Karpas-422 (cell line): ENCODE measurements at places on chromosomes 2 and 18. TPM values are rescaled to one million over a fixed set of nuclear protein-coding genes. Genes with fewer than 3 reads are reported as not detected.

GRCh38 chr2:222778400-222778799 is 82.4 kb upstream of the ACSL3 start:
- DNase-seq, result no peak

GRCh38 chr2:7792031-7792651 is 874.9 kb downstream of the RNF144A start:
- peak; percentile 62 for DNase-seq

DNA sequence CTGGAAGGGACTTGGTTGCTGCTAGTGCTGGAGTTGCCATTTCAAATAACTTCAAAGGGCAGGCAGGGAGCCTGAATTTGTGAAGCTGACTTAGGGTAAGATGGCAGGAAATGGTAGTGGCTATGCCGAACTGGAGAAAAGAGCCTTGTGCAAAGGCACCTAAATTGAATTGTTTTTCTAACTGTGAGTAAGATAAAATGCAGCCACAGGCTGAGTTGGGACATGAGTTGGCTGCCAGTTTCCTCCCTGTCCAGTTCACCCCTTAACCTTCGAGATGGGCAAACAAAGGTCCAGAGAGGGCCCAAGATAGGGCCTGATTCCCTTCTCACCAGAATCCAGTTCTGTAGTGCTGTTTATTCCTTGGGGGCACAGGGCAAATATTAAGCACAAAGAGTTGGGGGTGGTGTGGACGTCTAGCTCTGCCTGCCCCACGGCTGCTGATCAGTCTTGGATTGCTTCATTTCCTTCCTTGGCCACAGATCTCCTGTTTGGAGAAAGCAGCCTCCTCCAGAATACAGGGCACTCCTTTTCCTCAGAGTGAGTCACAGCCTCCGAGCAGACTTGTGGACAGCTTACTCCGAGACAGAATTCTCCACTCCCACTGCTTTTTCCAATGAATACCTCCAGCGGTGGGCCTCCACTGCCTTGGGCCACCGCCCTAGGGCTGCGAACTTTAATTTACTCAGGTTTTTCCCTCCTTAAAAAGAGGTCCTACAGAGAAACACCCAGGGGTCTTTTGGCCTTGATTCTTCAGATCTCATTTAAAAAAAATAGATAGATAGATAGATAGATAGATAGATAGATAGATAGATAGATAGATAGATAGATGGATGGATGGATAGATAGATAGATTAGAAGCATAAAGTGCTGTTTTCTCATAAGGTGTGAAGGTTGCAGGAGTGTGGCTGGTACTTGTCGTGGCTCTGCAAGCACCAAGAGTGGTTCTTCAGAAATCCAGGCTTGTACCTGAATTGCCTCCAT is 18.4 kb upstream of the SLC20A1 start:
- no peak for DNase-seq

DNA sequence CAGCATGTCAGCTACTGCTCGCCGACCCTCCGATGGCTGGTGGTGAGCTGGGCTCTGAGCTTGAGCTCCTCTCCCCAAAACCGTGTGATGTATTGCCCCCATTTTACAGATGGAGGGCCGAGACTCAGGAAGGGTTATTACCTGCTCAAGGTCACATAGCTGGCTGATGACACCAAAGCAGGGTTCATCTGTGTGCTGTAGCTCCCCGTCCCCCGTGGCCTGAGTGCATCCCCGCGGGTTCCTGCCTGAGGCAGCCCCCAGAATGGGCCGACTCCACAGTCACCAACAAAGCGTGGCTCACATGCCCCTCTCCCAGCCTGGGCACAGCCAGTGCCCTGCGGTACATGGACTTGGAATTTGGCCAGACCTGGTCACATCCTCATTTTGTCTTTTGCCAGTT is 198.6 kb downstream of the TFCP2L1 start:
- DNase-seq, result no peak

DNA sequence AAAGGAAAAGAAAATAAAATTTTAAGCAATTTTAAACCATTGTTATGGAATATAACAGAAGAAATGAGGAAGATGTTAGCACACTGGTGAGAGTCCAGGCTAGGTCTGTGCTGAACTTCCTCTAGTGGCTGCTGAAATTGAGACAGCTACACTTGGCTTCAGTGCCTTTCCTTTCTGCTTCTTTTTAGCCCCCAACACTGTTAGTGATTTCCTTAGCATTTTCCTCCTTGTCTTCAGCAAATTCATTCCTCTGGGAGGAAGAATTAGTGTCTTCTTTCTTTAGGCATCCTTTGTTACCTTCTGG is 47.6 kb downstream of the ITGAV start:
- no peak for DNase-seq

DNA sequence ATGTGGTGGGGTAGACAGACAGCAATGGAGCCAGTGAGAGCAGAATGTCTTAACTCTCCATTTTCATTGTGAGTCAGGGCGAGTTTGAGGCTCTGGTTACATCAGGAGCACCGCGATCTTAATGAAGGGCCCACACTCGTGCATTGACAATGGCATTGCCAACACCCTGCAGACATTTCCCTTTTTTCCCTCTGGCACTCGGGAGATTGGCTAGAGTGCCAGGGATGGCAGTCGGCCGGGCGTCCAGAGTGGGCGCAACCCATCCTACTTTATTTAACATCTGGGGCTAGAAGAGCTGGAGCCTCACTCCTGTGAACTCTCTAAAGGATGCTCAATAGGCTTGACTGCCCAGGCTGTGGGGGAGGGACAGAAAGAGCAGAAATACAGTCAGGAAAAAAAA is 9.7 kb downstream of the PROKR1 start:
- DNase-seq, result no peak

DNA sequence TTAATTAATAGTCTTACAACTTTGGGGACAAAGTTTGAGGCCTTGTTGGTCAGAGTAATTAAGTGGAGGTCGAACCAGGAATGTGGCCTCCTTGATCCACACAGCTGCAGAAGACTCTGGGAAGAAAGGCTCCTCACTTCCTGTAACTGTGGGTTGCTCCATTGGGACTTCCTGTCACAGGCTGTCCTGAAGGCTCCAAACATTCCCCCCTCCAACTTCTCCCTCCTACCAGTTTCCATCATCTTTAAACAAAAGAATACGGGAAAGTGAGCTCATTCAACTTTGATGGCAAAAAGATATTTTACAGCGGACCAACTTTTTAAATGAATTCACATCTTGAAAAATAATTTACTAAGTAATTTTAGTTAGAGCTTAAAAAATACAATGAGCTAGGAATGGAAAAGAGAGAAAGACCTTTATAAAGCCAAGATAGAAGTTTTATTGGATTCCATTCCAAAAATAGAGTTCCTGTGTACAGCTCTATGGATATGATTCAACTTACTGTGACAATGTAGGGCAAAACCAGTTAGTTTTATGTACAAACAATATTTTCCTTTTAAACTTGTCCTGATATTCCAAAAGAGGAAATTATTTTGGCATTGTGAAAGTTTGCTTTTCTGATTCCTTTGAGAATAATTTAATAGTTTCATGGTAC is 212.0 kb upstream of the NABP1 start:
- DNase-seq, result no peak

- no peak for DNase-seq
These were observed 29.6 kb downstream of the PKP4 start for GRCh38 chr2:158486150-158486969.

DNA sequence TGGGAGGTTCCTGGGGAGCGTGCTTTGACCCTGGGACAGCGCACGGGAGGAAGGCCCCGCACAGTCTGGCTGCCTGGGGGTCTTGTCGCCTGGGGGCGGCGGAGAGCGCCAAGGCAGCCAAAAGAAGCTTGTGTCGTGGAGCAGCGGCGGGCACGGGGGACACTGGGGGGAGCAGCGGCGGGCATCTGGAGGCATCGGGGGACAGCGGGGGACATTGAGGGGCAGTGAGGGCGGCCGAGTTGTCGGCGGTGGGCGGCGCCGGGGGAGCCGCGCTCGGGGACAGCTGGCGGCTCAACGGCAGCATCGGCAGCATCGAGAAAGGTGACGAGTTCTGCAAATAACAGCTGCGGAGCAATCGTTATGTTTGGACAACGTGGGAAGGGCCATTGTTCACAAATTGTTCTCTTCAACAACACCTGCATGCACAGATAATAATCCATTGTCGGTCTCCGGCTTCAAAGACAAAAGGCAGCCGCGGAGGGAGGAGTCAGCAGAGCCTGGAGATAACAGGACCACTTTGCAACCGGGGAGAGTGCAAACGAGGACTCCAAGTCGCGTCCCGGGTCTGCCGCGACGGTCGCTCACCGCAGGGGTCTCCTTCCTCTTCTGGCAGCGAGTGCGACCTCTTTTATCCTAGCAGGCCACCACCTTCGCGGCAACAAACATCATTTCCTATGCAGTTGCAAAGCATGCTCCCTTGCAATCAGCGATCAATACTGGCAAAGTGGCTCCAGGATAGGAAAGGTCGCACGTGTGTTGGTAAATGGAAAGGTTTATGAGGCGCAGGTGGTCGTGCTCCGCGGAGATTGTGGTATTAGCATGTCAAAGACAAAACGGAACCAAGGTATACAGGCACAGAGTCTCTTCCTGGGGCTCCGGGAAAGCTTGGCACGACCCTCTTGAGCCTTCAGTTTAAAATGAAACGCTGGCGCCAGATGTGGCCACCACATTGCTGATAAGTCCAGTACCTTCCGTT is 132.3 kb upstream of the DLX2 start:
- no peak for DNase-seq

- no peak for DNase-seq
These were observed 124.5 kb downstream of the MIB1 start for GRCh38 chr18:21865043-21865442.

DNA sequence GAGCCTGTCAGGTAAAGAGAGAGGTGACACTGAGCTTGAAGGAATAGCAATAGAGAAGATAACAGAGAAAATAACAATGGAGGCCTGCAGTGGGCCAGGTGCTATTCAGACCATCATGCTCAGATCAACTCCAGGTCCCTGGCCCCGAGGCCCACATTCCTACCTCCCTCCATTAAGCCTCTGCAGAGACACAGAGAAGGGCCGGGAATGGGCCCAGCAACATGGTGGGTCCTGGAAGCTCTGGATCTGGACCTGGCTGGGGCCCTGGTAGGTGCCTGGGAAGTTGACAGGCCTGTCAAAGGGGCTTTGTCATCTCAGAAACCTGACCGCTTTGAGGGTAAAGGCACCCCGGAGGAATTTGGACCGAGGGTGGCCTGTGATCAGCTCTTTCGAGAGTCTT is 159.7 kb upstream of the GLI2 start:
- no peak for DNase-seq

- DNase-seq, result no peak
These were observed 2.4 kb upstream of the SERPINB10 start for GRCh38 chr18:63905361-63905760.

- DNase-seq, result no peak
These were observed 104.3 kb downstream of the TTC27 start for GRCh38 chr2:32732120-32732519.

GRCh38 chr2:118747637-118748036 is 99.8 kb downstream of the EN1 start:
- DNase-seq, result no peak

GRCh38 chr2:75640621-75641121 is 5.9 kb upstream of the MRPL19 start:
- peak; percentile 88 for DNase-seq

GRCh38 chr2:53508667-53509066 is 258.9 kb upstream of the CHAC2 start:
- peak; percentile 50 for DNase-seq

DNA sequence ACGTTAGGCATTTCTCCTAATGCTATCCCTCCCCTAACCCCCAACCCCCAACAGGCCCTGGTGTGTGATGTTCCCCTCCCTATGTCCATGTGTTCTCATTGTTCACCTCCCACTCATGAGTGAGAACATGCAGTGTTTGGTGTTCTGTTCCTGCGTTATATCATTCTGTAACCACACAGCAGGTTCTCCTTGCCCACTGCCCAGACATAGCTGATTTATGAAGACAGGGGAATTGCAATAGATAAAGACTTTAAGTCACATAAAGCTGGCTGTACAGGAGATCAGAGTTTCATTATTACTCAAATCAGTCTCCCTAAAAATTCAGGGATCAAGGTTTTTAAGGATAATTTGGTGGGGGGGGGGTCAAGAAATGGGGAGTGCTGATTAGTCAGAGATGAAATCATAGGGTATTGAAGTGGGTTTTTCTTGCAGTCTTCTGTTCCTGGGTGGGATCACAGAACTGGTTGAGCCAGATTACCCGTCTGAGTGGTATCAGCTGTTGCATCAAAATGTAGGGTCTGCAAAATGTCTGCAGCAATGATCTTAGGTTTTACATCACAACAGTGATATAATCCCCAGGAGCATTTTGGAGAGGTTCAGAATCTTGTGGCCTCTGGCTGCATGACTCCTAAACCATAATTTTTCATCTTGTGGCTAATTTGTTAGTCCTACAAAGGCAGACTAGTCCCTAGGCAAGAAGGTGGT is 392.1 kb upstream of the KCNJ3 start:
- DNase-seq, result no peak

- no peak for DNase-seq
These were observed 9.9 kb upstream of the KLHL30 start for GRCh38 chr2:238128534-238129001.

GRCh38 chr2:86044045-86044444 is 61.6 kb downstream of the POLR1A start:
- no peak for DNase-seq

DNA sequence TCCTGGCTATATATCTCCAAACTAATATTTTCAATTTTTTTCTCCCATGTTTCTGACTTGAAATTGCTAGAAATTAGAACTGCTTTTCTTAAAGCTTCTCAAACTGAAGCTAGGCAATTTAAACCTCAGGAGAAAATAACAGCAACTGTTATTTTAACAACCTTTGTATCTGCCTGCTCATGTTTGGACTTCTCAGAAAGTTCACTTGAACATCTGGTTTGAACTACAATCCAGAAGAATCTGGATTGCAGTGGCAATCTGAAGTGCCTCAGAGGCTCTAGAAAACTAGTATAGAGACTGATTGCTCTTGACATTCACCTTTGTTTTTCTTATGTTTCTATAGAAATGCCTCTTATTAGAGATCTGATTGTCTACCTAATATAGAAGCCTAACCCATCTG is 64.1 kb downstream of the STAT4 start:
- no peak for DNase-seq

- no peak for DNase-seq
These were observed 99.3 kb downstream of the SPATS2L start for GRCh38 chr2:200405599-200406298.

DNA sequence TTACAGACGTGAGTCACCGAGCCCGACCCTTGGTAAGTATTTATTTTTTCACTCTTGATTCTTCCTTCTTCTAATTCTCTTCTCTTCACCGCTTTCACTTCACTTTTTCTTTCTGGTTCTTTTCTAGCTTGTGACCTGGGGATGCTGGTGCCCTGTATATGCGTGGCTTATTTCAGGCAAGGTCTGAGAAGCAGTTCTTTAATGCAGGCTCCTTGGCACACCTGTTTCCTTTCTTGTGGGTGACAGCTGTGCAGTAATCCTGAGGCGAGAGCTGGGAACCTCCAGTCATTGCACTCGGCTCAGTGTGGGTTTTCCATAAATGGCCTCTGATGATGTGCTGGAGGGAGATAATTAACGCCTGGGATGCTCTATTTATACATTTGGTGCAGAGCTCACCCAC is 193.8 kb downstream of the TSN start:
- peak; percentile 76 for DNase-seq

GRCh38 chr2:85828725-85829124 is 60.1 kb downstream of the ST3GAL5 start:
- no peak for DNase-seq

- DNase-seq, result no peak
These were observed 220.2 kb upstream of the CCDC68 start for GRCh38 chr18:55179425-55179824.

GRCh38 chr2:11559786-11560155 is 25.9 kb downstream of the GREB1 start:
- DNase-seq, result no peak

The TSN gene
- 43.6 and 45.4 TPM in 2 replicates for total RNA-seq

The MPP4 gene
- 0.45 TPM in 1 of 2 replicates, not detected in the other for total RNA-seq

The GCKR gene
- total RNA-seq, result not detected in 2 replicates

The FOXD4L1 gene
- 0.60 and 0.72 TPM in 2 replicates for total RNA-seq

The PSMA8 gene
- not detected in 2 replicates for total RNA-seq

The EPB41L3 gene
- total RNA-seq, result not detected in 2 replicates

The EGR4 gene
- total RNA-seq, result 0.14 and 0.75 TPM in 2 replicates
